ENCODE measurements at places on chromosomes 3 and 15.

- no peak for DNase-seq
Observed at GRCh38 chr3:72839057-72839456, 9.2 kb downstream of the SHQ1 start.

- DNase-seq: no peak
Observed at GRCh38 chr15:38069511-38070011, 135.1 kb downstream of the TMCO5A start.

- DNase-seq: no peak
Observed at GRCh38 chr3:63961891-63962290, 49.7 kb upstream of the SCAANT1 start.

GRCh38 chr3:126154391-126155279 is 25.8 kb downstream of the ALDH1L1 start:
- no peak for DNase-seq

- DNase-seq: no peak
Observed at GRCh38 chr3:194262176-194262924, 88.8 kb downstream of the CPN2 start.

- DNase-seq: no peak
Observed at GRCh38 chr3:192933779-192934460, 16.3 kb upstream of the MB21D2 start.

DNA sequence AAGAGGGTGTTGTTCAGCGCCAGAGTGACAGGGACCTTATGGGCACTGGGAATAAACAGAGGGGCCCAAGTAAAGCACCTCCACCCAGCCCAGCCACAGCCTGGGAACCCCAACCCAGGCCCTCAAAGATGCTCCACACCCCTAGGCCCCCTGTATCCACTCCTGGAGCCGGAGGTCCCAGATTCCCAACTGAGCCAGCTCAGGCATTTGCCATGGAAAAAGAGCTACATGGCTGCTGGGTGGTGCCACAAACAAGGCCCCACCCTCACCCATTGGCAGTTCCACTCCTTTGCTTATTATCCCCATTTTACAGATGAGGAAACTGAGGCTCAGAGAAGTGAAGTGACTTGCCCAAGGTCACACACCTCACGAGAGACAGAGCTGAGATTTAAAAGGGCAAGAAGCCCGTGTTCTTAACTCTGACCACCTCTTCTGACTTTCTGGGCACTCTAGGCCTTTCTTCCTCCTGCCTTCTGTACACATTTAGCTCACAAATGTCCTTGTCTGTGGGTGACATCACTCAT is 16.9 kb downstream of the ANPEP start:
- no peak for DNase-seq

- no peak for DNase-seq
Observed at GRCh38 chr15:61032600-61033286, 196.4 kb downstream of the RORA start.

GRCh38 chr15:67465196-67465952 is 55.6 kb upstream of the C15orf61 start:
- DNase-seq: no peak

- no peak for DNase-seq
Observed at GRCh38 chr15:39438799-39439592, 141.9 kb upstream of the THBS1 start.

DNA sequence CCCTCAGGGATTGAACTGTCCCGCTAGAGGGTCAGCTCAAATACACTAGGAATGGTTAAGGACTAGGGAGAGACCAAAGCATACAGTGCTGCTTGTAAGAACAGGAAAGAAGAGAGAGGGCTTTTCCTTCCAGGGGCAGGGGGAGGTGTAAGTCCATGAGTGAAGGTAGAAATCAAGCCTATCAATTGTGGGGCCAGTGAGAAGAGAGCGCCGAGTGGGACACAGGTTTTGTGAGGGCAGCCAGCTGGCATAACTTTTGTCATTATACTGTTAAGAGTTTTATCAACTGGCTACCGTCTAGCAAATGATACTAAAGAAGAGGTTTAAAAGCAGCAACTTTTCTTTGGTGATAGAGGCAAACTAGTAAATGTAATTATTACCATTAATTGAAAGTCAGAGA is 45.0 kb downstream of the LMCD1 start:
- no peak for DNase-seq

GRCh38 chr3:36678216-36679013 is 85.9 kb downstream of the DCLK3 start:
- no peak for DNase-seq

- no peak for DNase-seq
Observed at GRCh38 chr3:64945171-64945729, 257.4 kb upstream of the ADAMTS9 start.

DNA sequence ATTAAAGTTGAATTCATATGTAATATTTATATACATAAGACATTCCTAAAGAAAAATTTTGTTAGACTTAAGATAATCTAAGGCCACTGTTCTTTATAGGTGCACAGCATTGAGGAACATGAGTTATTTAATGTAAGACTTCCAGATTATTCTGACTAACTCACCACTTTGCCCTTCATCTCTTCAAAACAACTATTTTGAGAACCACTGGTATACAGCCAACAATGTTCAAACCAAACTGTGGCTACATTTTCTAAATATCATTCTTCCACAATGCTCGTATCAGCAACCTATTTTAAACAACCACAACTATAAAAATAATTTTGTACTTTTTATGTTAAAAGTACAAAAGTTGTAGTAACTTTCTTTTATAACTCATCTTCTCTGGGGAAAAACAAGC is 199.8 kb upstream of the ALCAM start:
- DNase-seq: no peak

DNA sequence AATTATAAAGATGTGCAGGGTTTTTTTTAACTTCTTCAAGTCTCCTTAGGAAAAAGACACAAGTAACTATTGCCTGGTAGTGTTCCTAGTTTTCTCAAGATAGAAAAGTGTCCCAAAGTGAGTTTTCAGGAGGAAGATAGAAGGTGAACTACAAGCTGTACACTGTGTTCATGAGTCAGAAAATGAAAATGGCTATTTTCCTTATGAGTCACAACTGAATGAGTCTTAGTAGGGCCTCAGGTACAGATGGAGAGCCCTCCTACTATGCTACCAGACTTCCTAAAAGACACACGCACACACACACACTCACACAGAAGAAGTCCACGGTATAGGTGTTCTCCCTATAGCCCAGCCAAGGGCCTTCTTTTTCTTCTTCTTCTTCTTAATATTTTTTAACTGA is 3.1 kb downstream of the MYO1E start:
- DNase-seq: no peak

- DNase-seq: no peak
Observed at GRCh38 chr3:81823086-81823485, 61.6 kb upstream of the GBE1 start.

GRCh38 chr3:13420045-13420830 is at the start of gene NUP210:
TSS of gene NUP210 (minus strand) at chr3:13420322. CDS start at chr3:13420226, 96 bp downstream.
- no peak for DNase-seq

GRCh38 chr3:13087320-13087990 is 14.2 kb upstream of the IQSEC1 start:
- DNase-seq: no peak

DNA sequence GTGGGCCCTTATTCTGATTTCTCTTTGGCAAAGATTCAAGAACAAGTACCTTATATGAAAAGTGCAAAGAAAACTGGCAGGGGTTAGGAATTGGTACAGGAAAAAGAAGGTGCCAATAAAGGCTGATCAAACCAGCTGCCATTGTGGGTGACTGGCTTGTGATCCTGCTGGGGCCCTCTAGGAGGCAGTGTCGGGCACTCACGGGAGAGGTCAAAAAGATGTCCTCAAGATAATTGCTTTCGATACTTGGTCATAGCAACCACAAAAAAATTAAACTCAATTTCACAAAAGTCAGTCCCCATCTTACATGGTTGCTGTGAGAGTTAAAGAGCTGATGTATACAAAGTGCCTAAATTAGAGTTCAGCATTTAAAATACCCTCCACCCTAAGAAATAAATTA is 31.0 kb upstream of the CAV3 start:
- no peak for DNase-seq

DNA sequence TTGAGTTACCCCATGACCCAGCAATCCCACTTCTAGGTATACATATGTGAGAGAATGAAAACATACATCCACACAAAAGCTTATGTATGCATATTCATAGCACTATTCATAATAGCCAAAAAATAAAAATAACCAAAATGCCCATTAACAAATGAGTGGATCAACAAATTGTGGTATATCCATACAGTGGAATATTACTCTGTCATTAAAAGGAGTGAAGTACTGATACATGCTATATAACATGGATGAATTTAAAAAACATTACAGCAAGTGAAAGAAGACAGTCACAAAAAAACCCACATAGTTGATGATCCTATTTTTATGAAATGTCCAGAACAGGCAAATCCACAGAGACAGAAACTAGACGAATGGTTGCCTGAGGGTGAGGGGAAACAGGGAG is 5.2 kb downstream of the C3orf20 start:
- no peak for DNase-seq

DNA sequence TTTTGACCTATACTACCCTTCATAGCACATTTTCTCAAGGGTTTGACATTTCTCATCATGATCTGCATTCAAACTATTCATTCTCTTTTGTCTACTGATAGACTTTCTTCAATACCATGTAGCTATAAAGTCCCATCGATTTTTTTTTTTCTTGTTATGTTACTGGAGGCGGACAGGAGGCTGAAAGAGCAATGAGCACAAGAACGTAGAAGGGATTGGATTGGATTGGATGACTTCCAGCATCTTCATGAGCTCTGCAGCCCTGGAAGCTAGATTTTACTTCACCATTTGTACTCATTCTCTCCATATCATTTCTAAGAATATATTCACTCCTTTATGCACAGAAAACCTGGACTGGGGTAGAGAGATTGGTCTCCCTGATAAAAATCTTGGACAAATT is 43.2 kb downstream of the DUT start:
- DNase-seq: no peak

DNA sequence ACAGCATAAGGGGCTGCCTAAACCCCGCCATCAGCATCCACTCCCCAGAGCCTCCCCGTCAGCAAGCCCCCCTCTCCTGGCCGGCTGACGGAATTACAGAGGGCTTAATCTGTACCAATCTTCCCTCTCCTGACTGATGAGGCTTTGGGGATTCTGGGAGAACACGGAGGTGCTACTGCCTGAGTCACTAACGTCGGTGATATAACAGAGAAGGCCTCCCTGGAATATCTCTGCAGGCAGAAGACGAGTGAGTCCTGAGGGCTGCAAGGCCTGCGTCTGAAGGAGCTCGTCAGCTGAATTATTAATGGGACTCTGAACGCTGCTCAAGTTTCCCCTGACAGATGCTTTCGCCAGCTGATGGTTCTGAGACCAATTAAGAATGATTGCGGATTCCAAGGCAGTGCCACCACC is 147.7 kb downstream of the XXYLT1 start:
- DNase-seq: peak; percentile 97

GRCh38 chr3:62602129-62602770 is 228.9 kb upstream of the FEZF2 start:
- DNase-seq: peak; percentile 67

- no peak for DNase-seq
Observed at GRCh38 chr3:101248736-101249135, 71.6 kb downstream of the IMPG2 start.

GRCh38 chr15:58297639-58298038 is 134.2 kb upstream of the LIPC start:
- no peak for DNase-seq

- DNase-seq: no peak
Observed at GRCh38 chr3:135994708-135995337, 29.3 kb downstream of the PPP2R3A start.

- no peak for DNase-seq
Observed at GRCh38 chr15:84778194-84778593, 29.8 kb downstream of the ZNF592 start.

DNA sequence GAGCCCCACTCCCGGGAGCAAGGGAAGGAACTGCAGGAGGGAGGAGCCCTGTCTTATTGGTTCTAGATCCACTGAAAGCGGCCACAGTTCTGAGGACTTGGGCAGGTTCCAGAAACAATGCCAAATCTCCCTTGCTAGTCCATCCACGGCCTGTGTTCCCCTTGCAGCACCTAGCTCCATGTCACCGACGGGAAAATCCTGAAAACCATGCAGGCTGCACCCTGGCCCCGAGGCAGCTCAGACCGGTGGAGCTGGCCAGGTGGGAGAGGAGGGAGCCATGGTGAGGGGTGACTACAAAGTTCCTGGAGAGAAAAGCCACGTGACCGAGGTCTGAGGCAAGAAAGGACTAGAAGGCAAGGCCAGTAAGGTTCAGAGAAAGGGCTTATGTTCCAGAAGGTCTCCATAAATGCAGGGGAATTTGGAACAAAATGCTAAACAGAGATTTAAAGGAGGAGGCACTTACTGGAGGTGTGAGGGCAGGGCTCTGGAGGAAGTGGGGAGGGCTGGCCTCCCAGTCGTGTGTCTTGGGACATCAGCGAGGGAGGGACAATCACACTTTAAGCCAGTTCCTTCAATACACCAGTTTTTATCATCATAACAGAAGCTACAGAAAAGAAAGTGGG is 5.4 kb downstream of the MGLL start:
- DNase-seq: no peak

- DNase-seq: no peak
Observed at GRCh38 chr15:70236341-70237086, 138.8 kb upstream of the TLE3 start.

- no peak for DNase-seq
Observed at GRCh38 chr3:136343873-136344555, 93.9 kb downstream of the PCCB start.

GRCh38 chr3:2156244-2156847 is 57.7 kb downstream of the CNTN4 start:
- no peak for DNase-seq

DNA sequence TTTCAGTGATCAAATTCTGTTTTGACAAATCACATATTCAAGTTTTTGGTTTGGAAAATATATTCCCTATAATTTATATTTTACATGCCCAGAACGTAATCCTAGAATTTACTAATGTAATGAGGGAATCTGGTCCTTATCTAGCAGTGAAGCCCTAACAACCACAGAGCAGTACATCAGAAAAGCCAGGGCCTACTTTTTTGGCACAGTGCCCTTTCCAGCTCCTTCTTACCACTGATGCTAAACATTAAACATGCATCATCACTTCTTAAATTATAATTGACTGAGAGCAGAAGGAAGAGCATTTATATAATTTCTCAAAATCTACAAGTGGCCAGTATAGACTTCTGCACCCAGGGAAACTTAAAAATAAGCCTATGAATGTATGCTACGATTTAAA is 66.7 kb downstream of the FBXL22 start:
- no peak for DNase-seq

DNA sequence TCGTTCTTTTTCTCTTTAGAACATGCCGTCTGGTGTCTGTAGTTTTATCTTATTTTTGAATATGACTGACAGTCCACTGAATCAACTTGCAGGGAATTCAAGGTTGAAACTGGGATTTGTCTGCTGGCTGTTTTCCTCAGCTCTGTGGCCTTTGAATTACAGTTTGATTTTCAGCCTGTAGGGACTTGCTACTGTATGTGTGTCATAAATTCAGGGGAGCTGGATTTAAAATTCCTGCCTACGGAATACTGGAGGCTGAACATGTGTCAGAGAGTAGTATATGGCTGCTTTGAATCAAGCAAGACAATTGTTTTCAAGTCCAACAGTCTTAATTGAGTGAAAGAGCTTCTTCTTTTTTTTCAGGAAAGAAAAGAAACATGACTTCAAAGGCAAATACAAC is 33.9 kb downstream of the RARB start:
- DNase-seq: no peak

- DNase-seq: no peak
Observed at GRCh38 chr3:111726788-111727305, 131.7 kb upstream of the ZBED2 start.

GRCh38 chr15:81107889-81108288 is 26.2 kb upstream of the CFAP161 start:
- DNase-seq: no peak

GRCh38 chr3:185521349-185522138 is 22.7 kb upstream of the TMEM41A start:
- no peak for DNase-seq
